Cardiac fibroblast (primary cell): ENCODE measurements at places on chromosomes 4 and X.

DNA sequence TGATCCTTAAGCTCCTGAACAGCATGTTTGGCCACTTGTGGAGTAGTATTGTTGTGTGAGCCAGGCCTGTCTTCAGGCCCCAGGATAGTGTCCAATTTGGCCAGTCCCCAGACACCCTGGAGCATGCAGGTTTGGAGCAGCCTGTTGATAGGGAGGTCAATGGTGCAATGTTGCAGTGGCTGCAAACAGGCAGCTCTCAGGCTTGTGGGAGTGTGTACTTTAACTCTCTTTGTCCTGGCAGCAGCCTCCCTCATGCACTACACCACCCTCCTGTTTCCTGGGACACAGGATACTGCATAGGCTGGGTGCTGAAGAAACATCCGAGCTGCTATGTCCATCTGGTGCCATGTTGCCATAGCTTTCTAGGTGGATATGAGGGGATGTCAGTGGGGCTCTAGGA lies 24.0 kb downstream of the TECRL start:
- DNase-seq: no peak

- no peak for DNase-seq
These were observed 67.5 kb downstream of the ABCG2 start for GRCh38 chr4:88090898-88091297.

DNA sequence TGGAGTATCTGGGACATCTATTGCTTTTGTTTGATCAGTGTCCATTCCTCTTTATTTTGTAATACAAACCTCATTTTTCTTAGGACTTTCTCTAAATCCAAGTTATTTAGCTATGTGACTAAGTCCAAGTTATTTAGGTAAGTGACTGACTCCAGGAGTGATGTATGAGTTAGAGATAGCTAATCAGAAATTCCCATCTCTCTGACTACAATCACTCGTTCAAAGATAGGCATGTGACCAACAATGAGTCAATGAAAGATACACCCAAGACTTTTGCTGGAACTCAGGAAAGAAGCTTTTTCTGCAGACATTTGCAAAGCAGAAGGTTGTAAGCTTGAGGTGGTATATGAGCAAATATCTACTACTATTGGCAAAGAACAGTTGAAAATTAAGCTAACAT lies 72.5 kb upstream of the KCNIP4 start:
- DNase-seq: no peak

GRCh38 chrX:21408307-21408706 lies 34.1 kb downstream of the CNKSR2 start:
- DNase-seq: no peak

DNA sequence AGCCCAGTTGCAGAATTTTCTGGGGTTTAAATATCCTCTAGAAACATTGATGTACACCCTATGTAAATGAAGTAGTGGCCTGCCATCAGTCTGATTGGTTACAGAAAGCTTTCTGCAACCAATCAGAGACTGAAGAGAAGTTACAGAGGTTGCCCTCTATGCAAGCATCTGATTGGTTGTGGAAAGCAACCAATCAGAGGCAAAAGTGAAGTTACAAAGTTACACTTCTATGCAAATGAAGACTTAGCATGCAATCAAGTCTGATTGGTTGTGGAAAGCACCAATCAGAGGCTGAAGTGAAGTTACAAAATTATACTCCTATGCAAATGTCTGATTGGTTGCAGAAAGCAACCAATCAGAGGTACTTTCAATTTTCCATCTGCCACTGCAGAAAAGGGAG lies 51.9 kb upstream of the USP9X start:
- DNase-seq: no peak

GRCh38 chr4:89599026-89599425 lies 237.9 kb downstream of the SNCA start:
- DNase-seq: no peak

- no peak for DNase-seq
These were observed 604.9 kb upstream of the ZFP42 start for GRCh38 chr4:187390646-187391045.

- DNase-seq: no peak
These were observed 30.8 kb downstream of the ZNF827 start for GRCh38 chr4:145907812-145908211.

DNA sequence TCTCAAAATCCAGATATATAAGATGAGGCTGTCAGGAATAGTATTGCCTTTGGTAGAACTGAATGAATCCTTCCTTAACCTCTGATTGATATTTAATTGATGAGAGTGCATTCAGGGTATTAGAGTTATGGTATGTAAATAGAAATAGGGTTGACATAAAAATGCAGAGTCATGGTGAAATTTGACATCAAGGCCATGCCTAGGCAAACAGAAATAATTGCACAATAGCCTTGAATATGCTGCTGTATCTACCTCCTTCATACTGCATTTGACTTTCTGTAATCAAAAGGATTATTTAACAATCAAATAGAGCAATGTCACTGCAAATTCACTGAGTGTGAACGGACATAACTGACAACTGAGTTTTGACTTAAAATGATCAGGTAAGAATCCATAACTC lies 1316.3 kb downstream of the STIM2 start:
- no peak for DNase-seq

- DNase-seq: no peak
These were observed 20.4 kb downstream of the LEF1 start for GRCh38 chr4:108148316-108148715.

GRCh38 chr4:166777760-166778159 lies 456.5 kb downstream of the SPOCK3 start:
- DNase-seq: no peak

GRCh38 chrX:118116713-118117550 lies at the start of gene KLHL13:
Gene KLHL13 (minus strand): TSS chrX:118116810. CDS start chrX:118028473, 88,337 bp downstream.
- DNase-seq: peak; percentile 44

GRCh38 chrX:137482136-137482535 lies 83.8 kb upstream of the ZIC3 start:
- no peak for DNase-seq

DNA sequence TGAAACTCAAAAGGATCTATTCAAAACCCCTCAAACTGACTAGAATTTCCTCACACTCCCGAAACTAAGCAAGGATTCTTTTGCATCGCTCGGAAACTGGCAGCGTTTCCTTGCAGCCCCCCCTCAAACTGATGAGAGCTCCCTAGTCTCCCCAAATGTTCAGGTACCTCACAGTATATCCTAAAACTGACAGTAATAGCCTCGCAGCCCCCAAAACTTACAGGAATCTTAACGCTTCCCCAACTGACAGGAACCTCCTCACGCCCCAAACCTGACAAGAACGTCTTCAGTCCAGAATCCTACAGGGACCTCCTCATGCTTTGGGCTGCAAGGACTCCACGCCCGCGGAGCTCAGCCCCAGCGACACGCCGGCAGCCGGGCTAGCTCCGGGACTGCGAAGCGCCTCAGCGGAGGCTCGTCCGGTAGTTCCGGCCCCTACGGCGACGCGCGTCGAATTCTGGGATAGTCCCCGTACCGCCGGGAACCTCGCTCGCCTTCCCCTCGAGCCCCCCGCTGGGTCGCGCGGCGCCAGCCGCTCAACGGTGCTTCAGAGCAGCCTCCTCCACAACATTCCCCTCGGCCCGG lies 640 bp downstream of the PHF8 start:
- no peak for DNase-seq

DNA sequence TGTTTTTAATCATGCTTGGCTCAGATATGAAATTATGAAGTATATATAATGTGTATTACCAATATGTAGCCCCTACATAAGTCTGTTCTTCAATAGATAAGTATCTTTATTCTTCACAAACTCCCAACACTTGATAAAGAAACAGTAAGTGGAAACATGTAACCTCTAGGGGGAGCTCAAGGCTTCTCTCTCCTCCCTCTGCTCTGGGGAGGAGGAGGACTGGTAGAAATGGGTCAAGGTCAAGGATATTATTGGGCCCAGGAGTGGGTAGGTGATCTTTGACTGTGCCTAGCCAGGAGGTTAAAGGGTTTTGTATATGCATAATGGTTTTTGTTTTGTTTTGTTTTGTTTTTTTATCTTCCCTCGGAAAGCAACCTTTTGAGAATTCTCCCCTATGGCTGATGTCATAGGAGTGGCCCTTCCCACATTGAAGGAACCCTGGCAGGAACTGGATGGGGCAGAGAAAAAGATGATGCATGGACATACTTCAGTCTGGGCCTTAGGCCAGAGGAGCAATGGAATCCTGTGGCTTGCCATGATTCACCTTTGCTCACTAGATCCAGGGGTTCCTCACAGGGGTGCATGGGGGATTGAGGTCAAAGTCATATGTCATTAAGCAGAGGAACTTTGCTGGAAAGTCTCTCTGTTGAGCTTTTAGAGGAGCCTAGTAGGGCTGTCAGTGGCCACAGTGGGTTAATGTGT lies 460.3 kb downstream of the MID1IP1 start:
- peak; percentile 67 for DNase-seq

DNA sequence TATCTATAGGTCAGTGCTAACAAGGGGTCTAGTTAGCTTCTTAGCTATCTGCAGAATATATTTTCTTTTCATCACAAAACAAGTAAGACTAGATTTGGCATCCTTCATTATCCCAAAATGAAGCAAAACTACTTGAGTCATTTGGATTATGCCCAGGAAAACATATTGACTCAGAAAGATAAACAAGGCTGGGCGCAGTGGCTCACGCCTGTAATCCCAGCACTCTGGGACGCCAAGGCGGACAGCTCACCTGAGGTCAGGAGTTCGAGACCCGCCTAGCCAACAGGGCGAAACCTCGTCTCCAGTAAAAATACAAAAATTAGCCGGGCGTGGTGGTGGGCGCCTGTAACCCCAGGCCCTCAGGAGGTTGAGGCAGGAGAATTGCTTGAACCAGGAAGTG lies 18.0 kb upstream of the MND1 start:
- DNase-seq: peak; percentile 87

- DNase-seq: no peak
These were observed 1.5 kb upstream of the PITX2 start for GRCh38 chr4:110624398-110624780.

GRCh38 chr4:1473718-1474117 lies 67.5 kb upstream of the NKX1-1 start:
- DNase-seq: no peak

DNA sequence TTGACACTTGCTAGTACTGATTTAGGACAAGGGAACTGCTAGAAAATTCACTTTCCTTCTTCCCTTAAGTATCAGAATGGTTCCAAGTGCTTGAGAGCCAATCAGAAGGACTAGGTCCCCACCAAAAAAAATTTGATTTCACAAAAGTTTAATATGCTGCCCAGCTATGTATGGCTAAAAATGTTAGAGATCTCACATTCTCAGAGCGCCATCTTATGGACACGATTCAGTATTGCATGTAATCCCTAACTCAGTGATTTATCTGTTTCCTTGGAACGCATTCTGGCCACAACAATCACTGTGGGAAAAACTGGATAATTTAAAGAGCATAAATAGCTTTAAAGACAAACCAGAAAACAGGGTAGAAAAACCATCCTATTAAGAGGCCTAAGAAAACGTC lies 255.1 kb upstream of the GPC4 start:
- peak; percentile 67 for DNase-seq

GRCh38 chrX:152103866-152104265 lies 34.5 kb downstream of the MAGEA10 start:
- DNase-seq: no peak

GRCh38 chr4:151331276-151332042 lies 6.1 kb upstream of the SH3D19 start:
- DNase-seq: no peak

GRCh38 chr4:60884587-60884986 lies 315.5 kb upstream of the ADGRL3 start:
- DNase-seq: peak; percentile 8

GRCh38 chr4:158353541-158354304 lies 143.4 kb downstream of the TMEM144 start:
- DNase-seq: no peak

DNA sequence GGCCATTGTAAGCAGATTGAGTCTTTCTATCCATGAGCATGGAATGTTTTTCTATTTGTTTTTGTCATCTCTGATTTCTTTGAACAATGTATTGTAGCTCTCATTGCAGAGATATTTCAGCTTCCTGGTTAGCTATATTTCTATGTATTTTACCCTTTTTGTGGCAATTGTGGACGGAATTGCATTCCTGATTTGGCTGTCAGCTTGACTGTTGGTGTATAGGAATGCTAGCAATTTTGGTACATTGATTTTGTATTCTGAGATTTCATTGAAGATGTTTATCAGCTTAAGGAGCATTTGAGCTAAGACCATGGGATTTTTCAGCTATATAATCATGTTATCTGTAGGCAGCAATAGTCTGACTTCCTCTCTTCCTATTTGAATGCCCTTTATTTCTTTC lies 154.6 kb downstream of the GUCY2F start:
- no peak for DNase-seq
